ENCODE measurements at places on chromosomes 6 and 20.

DNA sequence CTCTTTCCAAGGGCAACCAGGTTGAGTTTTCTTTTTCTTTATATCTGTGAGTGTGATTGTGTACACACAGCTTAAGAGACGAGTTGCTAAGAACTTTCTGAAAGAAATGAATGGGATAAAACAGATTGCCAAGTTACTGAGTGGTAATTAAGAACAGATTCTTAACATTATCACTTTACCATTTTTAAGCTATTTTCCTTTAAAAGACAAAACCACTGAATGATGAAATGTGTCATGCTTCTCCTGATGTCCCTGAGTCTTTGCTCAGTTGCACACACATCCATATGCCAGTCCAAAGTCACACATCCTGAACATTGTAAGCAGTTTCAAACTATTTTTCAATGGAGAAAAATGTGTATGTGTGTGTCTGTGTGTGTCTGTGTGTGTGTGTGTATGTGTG, 5.5 kb upstream of the DAAM2 start:
- DNase-seq = no peak

GRCh38 chr6:22656706-22657351, 87.5 kb downstream of the HDGFL1 start:
- no peak for DNase-seq

DNA sequence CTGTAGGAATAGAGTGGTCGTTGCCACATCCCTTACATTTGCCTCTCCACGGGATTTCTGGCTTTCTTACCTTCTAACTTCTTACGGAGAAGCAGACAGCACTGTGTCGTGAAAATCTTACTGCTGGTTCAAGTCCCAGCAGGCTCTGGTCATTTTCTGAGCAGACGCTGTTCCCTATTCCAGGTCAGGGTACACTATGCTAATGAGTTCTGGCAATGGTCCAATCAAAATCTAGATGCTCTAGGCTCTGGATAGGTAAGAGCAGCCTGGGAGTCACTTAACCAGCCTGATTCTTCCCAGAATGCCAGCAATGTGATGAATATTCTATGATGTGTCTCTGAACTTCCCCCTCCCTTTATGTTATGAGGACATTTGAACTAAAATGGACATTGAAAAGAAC, at the start of gene GCM1:
Gene GCM1, minus strand, starts transcription at position 158 of the 400 bp plus-strand sequence. CDS start 3,209 bp downstream, outside the sequence.
- DNase-seq = no peak

GRCh38 chr20:8798505-8798904, 270.4 kb upstream of the PLCB4 start:
- no peak for DNase-seq

DNA sequence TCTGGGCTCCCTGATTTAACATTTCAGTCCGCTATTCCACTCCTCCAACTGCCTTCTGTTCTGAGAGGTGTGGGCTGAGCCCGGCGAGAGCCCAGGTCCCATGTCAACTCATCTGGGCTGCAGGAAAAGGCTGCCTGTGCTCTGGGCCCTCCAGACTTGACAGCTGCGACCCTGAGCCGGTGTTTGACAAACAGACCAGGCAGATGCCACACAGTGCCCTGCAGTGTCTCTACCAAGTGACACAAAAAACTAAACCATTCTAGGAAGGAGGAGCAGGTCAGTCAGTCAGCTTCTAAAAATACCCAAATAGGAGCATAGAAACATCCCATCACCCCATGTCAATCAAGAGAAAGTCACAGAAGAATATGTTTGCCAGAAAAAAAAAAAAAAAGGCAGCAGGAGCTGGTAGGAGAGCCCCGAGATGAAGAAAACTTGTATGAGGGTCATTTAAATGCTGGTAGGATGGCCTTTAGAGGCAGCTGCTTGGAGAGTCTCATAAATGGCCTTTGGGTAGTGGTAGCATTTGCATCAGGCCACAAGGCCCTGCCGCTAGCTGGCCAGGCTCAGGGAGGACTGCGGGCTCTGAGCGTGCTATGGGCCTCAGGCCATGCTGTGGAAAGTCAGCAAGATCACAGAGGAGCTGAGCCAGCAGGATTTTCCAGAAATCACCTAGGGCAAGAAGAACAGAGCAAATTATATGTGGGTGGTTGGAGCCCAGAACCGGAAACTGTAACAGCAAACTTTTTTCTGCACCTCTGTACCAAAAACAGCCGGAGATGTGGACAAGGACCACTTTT, 36.6 kb upstream of the GFOD1 start:
- DNase-seq = no peak

DNA sequence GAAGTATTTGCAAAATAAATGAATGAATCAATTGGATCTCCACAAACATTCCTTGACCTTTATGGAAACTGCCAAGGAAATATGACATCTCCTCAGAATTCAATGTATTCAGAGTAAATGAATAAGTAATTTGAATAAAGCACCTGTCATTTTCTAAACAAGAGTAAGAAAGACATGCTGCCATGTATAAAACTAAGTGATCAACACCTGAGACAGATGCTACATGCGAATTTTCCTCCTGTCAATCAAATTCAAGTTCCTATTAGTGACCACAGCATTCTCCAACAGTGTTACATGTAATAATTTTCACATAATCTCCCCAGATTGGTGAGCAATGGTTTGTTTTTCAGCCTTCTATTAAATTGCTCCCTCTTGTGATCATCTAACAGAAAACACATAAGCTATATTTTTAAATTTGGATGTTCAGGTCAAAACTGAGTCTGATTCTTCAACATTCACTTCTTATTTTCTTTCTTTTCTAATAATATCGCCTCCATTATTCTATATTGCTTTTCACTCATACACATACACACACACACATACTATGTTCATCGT, 163.2 kb upstream of the RNF217 start:
- no peak for DNase-seq

DNA sequence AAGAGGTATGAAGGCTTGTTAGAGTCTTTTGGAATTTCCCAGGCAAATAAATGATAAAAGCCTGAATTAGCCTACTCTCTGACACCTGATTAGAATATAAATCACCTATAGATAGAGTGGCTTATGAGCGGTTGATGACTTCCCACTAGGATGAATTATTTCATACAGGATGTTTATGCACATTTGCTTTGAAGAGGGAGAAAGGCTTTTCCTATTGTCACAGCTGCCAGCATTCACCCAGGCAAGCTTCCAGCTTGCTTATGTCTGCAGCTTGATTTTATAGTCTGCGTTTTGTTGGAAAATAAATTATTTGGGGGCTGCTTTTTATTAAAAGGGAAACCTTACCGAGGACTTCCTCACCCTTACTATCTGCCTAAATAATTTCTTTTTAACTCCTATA, 51.3 kb upstream of the EIF2S2 start:
- no peak for DNase-seq

- no peak for DNase-seq
These were observed 157.9 kb upstream of the MARCKS start for GRCh38 chr6:113699239-113699638.

GRCh38 chr6:7761051-7761450, 35.2 kb downstream of the BMP6 start:
- DNase-seq = no peak

- no peak for DNase-seq
These were observed 153.0 kb downstream of the REV3L start for GRCh38 chr6:111329882-111330633.

GRCh38 chr6:42889815-42890214, 10.4 kb downstream of the RPL7L1 start:
- no peak for DNase-seq

- DNase-seq = no peak
These were observed 8.9 kb downstream of the GSS start for GRCh38 chr20:34946661-34947060.

GRCh38 chr20:33894798-33895197, 83.7 kb downstream of the CHMP4B start:
- DNase-seq = no peak

GRCh38 chr6:137097526-137097925, 52.8 kb upstream of the IL20RA start:
- DNase-seq = no peak

- no peak for DNase-seq
These were observed 118.7 kb downstream of the NFATC2 start for GRCh38 chr20:51423810-51424209.

- no peak for DNase-seq
These were observed 57.3 kb downstream of the EYA2 start for GRCh38 chr20:46951840-46952497.

DNA sequence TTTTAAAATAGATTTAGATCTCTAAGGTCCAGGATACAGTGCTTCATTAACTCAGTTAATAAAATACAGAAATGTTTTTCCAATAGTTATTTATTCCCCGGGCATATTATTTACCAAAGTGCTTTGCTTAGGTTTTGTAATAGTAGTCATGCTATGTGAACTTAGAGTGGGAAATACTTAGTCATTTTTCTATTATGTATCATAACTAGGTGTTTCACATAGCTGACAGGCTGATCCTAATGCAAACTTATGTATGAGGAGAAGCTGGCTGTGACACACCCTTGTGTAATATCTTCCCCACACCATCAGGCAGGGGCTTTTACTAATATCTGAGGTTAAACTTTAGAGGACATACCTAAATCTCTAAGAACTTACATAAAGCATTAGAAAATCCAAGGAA, 277.7 kb upstream of the RIMS1 start:
- DNase-seq = no peak

GRCh38 chr6:89066940-89067646, 13.5 kb upstream of the PNRC1 start:
- no peak for DNase-seq

DNA sequence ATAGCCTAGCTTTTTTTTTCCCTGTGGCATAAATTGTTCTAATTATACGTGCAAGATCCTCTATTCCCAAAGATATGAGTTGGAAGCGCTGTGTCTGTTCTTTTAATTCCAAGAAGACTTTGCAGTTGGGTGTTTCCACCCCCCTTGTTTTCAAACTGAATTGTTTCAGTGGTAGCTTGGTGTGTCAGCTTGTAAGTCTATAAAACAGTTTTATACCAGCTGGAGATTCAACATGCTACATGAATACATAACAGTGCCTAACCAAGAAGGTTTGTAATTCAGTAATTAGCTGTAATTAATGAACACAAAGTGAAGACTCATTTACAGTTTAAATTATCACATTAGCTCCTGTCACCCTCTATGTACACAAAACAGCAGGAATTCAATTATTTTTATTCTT, 154.0 kb downstream of the ZNF217 start:
- no peak for DNase-seq

DNA sequence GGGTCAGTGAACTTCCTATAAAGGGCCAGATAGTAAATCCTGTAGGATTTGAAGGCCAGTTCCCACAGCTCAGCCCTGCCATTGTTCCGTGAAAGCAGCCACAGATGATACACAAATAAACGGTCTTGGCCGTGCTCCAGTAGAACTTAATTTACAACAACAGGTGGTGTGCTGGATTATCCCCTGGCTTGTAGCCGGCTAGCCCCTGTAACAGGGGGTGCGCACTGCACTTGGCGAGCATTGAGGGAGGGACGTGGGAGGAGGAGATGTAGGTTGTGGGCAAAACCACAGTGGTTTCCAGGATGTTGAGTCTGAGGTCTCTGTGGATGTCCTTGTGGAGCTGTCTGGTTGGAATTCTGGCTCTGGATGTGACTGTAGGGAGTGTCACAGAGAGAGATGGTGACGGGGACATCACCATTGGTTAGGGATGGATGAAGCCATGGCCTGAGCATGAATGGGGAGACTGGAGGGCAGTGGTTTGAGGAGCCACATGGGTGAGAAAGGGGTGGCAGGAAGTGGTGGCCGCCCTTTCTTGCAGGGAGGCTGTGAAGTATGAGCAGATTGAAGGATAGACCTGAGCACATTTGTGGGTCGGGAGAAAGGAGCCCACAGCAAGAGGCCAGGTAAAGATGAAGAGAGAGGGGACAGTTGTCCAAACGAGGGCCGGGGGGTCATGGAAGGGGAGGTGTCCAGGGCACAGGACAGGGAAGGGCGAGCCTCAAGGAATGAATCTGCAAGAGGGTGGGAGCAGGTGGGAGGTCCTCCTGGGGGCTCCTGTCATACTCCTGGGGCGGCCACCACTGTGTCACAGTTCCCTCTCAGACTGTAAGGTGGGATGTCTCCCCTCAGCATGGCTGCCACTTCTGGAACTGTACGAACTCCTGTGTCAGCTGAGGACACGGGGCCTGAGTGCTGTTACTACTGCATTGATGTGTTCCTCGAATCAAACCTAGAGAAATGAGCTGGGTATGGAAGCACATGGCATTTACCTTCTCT, 53.6 kb downstream of the CDH26 start:
- DNase-seq = no peak

DNA sequence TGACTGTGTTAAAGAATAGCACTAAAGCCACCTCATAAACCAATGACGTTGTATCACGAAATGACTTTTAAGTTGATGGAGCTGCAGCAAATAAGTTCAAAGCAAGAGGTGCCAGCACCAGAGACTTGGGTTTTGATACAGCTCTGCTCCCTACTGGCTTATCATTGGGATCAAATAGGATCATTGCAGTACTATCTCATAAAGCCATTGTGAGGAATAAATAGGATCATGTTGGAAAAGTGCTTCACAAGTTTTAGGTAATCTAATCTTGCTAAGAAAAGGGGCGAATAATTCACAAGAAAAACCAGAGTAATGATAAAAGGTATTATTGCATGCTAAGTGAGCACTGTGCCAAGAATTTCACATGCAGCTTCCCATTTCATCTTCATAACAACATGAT, 10.4 kb upstream of the CEP85L start:
- no peak for DNase-seq

DNA sequence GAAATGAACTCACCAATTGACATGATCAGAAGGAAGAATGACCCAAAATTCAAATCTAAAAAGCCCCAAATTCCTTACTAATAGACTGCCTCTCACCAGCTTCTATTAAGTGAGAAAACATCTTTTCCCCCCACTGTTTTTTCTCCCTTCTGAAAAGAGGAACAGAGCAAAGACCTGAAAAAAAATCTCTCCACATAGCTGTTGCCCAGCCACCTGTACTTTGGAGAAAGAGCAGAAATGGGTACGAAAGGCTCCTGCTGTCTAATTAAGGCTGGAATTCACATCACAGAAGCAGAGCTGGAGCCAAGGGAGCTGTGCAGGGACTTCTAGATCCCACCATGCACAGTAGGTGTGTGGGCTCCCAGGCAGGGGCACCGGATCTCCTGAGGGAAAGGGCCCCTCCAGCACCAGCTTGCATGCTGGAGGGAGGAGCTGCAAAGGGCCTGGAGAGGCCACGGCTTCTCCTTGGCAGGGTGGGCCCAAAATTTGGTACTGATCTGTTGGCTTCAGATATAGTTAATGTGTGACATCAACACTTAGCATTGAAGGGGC, 73.2 kb upstream of the DUSP22 start:
- no peak for DNase-seq

GRCh38 chr6:142462260-142462659, 160.5 kb downstream of the ADGRG6 start:
- DNase-seq = no peak

All from smooth muscle cell of the brain vasculature (primary cell).